HT1080 (cell line): ENCODE measurements at places on chromosomes 16 and 17.

- peak; percentile 66 for DNase-seq
These were observed 14.7 kb downstream of the TOM1L2 start for GRCh38 chr17:17957584-17957916.

DNA sequence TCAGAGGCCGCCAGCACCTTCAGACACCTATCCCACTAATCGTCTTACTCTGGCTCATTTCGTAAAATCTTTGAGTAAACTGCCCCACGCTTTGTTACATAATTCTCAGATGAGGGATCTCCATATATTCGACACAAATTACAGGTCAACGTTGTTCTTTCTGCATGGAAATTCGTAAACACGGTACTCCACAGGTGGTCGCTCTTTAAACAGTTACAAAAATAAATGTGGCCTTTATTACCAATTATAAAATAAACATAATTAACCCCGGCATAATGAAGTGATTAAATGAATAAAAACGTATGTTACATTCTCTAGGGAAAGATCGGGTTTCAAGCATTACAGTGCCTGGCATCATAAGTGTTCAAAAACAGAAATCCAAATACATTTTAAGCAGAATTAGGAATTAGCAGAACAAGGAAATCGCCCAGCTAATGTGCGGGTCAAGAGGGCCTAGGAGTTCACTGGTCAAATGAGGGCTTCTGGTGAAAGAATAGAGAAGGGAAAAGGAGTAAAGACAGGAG, 943 bp upstream of the PIP4K2B start:
- no peak for DNase-seq

GRCh38 chr17:32536736-32537643, 50.2 kb downstream of the CDK5R1 start:
- DNase-seq = peak; percentile 64

DNA sequence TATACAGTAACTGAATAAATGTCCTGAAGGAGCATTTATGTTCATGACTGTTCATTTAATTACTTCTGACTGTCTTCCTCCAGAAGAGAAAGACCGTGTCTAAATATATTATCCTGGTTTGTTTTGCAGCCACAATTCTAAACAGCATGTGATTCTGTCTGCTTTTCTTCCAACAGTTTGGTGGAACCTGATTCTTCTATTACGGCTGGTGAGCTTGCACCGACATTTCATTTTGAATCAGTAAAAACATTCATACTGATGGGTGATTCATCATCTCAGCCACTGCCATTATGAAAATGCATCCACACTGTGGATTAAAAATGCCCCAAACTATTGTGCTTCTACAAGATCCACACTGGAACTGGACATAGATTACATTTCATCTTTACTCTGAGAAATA, 16.9 kb downstream of the KNOP1 start:
- no peak for DNase-seq

GRCh38 chr17:8072729-8073461, 14.6 kb downstream of the ALOX12B start:
- DNase-seq = no peak

- no peak for DNase-seq
These were observed 19.9 kb upstream of the ZC3H18 start for GRCh38 chr16:88550246-88550661.

DNA sequence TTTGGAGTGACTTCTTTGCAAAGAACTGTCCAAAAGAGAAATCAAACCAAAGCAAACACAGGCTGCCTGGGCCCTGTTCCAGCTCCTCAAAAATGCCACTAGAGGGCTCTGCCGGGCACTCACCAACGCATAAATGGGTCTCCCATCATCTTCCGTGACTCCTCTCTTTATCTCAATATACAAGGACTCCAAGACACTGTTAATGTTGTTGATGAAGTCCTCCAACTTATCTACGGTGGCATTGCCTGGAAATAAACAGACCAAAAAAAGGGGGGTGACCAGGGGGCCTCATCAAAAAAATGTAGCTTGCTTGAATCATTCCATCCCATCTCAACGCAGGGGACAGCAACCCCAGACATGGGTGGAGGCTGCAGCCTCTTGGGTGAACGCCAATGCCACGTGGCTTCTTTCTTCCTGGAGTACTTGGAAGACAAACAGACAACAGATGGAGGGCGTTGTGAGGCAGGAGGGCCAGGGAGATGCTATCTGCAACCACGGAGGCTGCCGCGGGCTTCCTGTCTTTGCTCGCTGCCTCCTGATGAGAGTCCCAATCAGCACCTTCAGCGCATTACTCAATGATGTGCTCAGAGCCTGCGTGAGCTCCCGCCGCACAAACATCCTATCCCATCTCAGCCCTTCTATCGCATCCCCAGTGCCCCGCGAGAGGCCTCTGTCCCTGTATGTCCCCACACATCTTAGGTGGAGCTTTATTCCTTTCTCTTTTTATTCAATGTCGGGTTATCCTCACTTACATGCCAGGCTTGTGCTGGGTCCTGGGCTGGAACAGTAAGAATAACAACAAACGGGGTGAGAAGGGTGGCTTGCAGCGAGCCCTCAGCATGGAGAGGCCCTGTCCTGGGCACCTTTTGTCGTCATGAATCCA, 32.0 kb downstream of the KDM8 start:
- DNase-seq = peak; percentile 87

GRCh38 chr16:2905988-2906387, 5.7 kb upstream of the FLYWCH1 start:
- no peak for DNase-seq

- DNase-seq = no peak
These were observed 3.8 kb upstream of the CMTM1 start for GRCh38 chr16:66562409-66562808.

GRCh38 chr16:4684763-4685162, 8.6 kb upstream of the NUDT16L1 start:
- DNase-seq = no peak

- DNase-seq = no peak
These were observed 13.6 kb upstream of the TNS4 start for GRCh38 chr17:40515011-40515410.

- DNase-seq = no peak
These were observed 697.3 kb downstream of the MAF start for GRCh38 chr16:78903237-78903636.

DNA sequence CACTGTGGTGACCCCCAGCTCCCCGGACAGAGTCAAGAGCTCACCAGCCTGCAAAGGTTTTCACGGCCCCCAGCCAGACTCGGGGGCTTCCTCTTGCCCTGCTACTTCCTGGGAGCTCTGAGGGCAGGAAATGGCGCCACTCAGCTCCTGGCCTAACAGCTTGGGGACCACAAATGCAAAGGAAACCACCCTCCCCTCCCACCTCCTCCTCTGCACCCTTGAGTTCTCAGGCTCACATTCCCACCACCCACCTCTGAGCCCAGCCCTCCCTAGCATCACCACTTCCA, 375 bp upstream of the SPN start:
- no peak for DNase-seq

GRCh38 chr16:16041196-16041892, 91.9 kb downstream of the ABCC1 start:
- no peak for DNase-seq

DNA sequence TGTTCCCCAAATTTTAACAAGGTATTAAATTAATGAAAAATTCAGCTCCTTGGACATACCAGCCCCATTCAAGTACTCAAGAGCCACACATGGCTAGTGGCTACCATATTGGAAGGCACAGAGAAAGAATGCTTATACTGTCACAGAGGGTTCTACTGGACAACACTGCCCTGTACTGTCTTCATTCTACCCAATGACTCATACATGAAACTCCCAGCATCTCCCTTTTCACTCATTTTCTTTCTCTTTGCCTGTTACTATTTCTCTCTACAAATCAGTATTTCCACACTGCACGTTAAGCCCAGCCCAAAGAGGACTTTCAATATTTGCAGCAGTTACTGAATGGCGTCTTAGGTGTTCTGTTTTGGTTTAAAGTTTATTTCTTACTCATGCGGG, 72.1 kb upstream of the RCVRN start:
- no peak for DNase-seq

DNA sequence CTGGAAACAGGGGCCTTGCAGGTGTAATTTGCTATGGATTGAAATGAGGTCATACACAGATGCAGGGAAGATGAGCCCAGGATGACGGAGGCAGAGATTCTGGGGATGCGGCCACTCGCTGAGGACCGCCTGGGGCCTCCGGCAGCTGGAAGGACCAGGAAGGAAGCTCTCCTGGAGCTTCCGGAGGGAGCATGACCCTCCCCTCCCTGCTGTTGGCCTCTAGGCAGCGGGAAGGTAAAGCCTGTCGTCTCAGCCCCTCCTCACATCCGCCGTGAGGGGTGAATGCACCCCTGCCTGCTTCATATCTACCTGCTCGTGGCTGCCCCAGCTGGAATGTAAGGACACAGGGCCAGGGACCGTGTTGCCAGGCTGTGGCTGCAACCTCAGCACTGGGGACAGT, 29.1 kb upstream of the ZNF469 start:
- no peak for DNase-seq

- DNase-seq = no peak
These were observed 47.9 kb downstream of the RAB11FIP3 start for GRCh38 chr16:473046-474043.

- DNase-seq = no peak
These were observed 10.4 kb downstream of the COG1 start for GRCh38 chr17:73203135-73203787.

GRCh38 chr17:412211-413015, 59.8 kb upstream of the RPH3AL start:
- DNase-seq = peak; percentile 44

DNA sequence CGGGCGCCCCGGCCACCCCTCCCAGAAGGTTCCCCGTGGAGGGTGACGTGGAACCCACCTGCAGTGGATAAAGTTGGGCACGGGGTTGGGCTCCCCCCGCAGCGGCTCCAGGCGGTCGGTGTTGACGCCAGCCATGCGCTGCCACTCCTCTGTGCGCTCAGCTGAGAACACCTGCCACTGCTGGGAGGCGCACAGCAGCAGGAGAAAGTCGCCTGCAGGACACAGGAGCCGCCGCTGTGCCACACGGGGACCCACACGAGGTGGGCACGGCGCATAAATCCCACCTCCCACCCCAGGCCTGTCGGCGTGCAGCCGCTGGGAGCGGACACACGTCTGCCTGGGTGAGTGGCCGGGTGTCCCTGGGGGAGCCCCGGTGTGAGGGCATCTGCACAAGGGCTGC, 20.7 kb downstream of the CTU2 start:
- DNase-seq = no peak

DNA sequence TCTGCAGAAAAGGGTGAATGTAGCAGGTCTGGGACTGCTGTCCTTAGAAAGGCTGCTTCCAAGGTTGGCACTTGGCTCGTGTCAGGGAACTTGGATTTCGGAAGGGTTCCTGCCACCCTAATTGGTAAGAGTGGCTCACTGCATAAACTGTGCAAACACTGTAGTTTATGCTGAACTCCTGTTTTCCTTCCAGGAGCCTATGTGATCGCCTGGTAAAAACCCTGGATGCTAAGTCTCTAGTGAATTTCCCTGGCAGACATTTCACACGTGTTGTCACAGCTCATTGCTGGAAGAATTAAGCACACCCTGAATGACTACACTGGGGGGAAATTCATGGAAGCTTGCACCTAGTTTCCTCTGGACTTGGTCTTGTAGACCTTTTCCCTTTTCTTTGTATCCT, 140.1 kb downstream of the SPECC1 start:
- DNase-seq = no peak

GRCh38 chr17:489758-490329, 137.2 kb upstream of the RPH3AL start:
- peak; percentile 63 for DNase-seq

DNA sequence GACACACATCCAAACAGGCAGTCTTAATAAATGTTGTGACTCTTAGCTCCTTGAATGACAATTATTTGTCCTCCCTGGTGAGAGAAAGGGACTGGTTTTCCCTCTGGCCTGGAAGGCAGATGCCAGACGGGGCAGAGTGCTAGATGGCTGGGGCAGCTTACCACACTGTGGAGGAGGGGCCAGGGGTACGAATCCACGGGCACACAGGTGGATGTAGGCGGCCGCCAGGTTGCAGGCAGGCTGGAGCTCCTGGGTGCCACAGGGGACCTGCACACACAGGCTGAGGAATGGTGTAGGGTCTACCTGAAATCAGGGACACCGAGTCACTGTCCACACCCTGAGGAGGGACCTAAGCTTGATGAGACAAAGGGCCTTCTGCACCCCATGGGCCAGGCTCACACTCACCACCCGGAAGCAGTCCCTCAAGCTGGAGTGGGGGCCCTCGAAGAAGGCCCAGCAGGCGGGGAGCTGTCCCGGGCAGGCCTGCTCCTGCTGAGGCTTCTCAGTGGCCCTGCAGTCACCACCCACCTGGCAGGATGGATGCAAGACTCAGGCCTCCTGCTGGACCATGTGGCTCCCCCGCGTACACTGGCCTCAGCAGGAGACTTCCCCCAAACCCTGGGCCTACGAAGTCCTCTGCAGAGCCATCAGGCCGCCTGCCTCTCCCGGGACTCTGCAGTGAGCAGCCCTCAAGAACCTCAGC, 38.4 kb downstream of the RMI2 start:
- no peak for DNase-seq

DNA sequence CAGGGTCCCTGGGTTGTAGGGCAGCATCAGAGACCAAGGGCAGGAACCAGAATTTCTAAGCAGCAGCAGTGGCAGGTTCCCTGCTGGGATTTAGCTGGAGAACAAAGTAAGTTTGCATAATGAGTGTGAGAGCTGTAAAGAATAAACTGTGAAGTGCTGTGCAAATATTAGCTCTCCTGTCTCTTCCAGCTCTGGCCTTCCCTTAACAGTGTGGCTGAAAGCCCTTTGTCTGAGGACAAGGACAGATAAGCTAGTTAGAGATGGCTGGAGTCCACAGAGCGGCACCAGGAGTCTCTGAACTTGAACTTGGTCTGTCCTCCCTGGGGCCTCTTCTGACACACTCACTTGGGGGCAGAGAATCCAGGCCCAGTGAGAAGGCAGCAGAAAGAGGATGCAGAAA, 98.2 kb upstream of the WSCD1 start:
- DNase-seq = no peak

GRCh38 chr16:53457670-53458069, 23.4 kb downstream of the RBL2 start:
- peak; percentile 62 for DNase-seq

GRCh38 chr16:87580855-87581261, 21.4 kb upstream of the JPH3 start:
- DNase-seq = peak; percentile 75

DNA sequence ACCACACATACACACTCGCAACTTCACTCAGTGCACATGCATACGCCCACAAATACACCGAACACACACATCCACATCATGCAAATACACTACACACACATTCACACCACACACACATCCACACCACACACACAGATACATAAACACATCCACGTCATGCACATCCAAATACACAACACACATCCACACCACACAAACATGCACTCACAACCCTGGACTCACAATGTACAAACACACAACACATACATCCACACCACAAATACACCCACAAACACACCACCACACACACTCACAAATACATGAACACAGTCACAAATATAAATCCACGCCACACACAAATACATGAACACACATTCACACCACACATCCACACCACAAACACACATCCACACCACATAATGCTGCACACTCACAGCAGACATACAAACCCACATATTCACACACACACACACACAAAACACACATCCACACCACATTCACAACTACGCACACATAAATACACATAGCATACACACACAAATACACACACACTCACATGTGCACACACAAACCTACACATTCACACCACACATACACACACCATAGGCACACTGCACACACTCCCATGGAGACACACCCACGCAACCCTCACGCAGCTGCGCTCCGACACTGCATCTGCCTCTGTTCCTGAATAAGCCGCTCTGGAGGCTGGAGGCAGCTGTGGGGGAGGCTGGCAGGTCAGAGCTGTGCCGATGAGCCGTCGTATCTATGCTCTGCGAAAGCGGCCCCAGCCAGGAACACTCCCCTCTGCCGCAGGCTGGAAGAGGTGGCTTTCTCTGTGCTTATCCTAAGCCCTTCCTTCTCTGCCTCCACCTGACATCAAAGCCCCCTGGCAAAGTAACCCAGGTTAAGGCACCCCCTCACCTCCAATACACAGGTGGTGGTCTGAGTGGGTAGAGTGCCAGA, 141.8 kb downstream of the GRIN2A start:
- DNase-seq = no peak
